Central memory CD8-positive, alpha-beta T cell (primary cell): ENCODE measurements at places on chromosomes 13 and 19.

DNA sequence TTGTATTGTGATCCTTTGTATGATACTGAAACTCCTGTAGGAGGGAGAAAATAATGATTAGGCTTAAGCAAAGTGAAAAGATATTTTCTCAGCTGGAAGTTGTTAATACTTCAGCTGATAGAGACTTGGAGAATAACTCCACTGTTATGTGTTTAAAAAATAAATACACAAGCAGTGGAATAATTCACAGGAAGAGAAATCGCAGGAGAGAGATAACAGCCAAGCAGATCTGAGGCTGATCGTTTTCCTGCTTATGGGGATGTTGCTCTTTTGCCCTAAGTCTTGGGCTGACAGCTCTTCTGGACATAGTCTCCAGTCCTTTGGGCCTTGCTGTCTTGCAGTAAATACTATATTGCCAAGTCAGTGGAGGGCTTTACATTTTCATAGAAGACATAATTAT, 93.3 kb downstream of the OLFM4 start:
- DNase-seq = no peak

DNA sequence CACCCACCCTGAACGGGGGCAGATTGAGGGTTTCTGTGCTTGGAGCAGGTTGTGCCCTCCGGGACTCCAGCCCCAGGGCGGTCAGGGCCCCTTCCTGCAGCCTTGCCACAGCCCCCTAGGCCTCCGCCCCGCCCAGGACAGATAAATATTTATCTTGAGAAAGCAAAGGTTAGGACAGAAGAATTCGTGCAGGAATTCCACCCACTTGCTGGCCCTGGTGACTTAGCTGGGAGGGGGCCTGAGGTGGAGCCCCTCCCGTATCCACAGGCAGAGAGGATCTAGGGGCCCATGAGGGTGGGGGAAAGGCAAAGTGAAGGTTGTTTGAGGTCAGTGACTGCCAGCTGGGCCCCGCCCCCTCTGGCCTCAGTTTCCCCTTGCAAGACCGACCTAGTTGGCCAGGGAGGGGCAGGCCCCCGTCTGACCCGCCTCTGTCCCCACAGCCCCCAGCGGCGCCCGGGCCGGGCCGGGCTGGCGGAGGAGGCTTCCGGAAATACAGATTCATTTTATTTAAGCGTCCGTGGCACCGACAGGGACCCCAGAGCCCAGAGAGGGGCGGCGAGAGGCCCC, 5.2 kb downstream of the MIDN start:
- DNase-seq = no peak

- no peak for DNase-seq
Observed at GRCh38 chr13:72542241-72542640, 185.2 kb downstream of the MZT1 start.

DNA sequence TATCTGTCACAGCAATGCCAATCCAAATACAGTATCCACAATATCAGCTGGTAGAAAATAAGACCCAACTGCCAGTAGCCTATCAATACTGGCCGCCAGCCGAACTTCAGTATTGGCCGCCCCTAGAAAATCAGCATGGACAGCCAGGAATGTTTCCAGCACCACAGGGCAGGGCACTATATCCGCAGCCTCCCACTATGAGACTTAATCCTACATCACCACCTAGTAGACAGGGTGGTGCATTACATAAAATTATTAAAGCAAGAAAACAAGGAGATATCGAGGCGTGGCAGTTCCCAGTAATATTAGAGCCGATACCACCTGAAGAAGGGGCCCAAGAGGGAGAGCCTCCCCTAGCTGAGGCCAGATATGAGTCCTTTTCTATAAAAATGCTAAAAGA, 111.3 kb downstream of the ZNF486 start:
- no peak for DNase-seq

DNA sequence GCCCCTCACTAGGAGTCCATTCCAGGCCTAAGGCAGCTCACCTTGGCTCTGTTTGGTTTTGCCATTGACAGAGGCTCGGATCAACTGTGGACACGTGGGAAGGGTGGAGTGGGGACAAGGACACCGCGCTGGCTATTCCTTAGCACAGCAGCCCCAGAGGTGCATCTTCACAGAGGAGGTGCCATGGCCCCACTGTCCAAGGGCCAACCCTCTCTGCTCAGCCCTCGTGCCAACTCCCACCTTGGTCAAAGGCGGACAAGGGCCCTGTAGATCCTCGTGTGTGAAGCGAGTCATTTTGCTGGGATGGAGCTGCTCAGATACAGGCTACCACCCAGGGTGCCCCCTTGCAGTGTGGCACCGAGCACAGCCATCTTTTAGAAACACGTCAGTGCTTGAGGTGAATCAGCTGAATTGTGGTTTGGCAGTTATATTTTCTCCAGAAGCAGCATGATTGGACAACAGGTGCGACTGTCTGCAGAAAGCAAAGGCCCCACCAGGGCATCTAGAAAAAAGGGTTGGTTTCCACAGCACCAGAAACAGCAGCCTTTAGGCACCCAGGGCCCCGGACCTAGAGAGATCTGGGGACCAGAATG, 192.1 kb upstream of the GPR12 start:
- DNase-seq = no peak

- DNase-seq = no peak
Observed at GRCh38 chr13:69410761-69411160, 696.9 kb upstream of the ATXN8OS start.

- no peak for DNase-seq
Observed at GRCh38 chr13:62137629-62138405, 722.2 kb upstream of the PCDH20 start.

- no peak for DNase-seq
Observed at GRCh38 chr13:97364031-97364430, 69.9 kb upstream of the RAP2A start.

DNA sequence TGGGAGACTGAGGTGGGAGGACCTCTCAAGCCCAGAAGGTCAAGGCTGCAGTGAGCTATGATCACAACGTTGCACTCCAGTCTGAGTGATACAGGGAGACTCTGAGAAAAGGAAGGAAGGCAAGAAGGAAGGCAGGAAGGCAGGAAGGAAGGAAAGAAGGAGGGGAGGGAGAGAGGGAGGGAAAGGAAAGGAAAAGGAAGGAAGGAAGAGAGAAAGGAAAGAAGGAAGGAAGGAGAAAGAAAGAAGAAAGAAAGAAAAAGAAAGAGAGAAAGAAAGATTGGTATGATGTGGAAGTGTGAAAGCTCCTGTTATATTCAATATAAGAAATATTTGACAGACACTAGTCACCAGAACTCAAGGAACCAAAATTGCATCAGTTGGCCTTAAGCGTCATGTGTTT, 32.5 kb upstream of the CEBPG start:
- DNase-seq = no peak

- no peak for DNase-seq
Observed at GRCh38 chr13:59755632-59756290, 408.0 kb downstream of the DIAPH3 start.

- peak; percentile 75 for DNase-seq
Observed at GRCh38 chr19:12162882-12163806, at the start of gene ZNF136. TSS of gene ZNF136 (plus strand) at chr19:12163096. CDS start at chr19:12163204, 108 bp downstream.

DNA sequence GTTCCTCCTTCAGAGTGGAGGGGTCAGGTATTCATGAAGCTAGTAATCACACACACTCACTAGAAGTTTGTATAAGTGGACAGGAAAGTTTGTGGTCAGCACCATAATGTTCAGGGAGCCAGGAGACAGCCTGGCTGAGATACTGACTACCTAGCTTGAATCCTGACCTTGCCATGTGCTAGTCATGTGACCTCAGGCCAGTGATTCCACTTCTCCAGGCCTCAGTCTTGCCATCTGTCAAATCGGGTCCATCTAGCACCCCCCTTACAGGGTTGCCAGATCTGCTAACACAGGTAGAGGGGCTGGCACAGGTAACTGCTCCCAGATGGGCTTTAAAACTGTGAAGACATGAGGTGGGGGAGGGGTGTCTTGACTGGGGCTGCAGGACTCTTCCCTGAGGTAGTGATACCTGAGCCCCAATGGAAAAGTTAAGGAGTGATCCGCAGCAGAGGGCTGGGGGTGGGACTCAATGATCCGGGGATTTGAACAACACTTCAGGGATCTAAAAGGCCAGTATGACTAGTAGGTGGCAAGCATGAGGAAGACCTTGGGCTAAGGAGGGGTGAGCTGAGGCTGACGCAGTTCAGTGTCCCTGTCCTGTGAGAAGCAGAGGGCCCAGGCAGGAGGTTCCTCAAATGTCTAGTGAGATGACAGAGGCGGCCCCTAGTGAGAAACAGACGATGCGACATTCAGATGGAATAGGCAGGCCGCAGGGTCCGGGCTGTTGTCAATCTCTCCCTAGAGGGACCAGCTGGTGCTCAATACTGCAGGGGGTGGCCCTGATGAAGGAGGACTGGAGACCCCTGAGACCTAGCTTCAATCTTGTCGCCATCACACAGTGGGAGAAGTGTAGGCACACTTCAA, 8.5 kb downstream of the ACTMAP start:
- DNase-seq = no peak

DNA sequence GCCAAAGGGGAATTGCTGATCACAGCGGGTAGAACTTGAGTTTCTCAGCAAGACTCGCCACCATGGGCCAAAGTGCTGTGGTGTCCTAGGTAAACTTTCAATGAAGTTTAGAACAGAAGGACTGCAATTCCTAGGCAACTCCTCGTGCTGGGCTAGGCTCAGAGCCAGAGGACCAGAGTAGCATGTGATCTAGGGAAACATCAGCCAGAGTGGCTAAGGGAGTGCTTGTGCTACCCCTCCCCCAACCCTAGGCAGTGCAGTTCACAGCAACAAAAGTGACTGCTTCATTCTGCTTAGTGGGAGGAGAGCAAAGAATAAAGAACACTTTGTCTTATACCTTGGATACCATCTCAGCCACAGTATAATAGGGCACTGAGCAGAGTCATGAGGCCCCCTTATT, 1658.6 kb upstream of the MIR17HG start:
- no peak for DNase-seq

GRCh38 chr13:91567485-91568207, 169.2 kb downstream of the GPC5 start:
- no peak for DNase-seq

DNA sequence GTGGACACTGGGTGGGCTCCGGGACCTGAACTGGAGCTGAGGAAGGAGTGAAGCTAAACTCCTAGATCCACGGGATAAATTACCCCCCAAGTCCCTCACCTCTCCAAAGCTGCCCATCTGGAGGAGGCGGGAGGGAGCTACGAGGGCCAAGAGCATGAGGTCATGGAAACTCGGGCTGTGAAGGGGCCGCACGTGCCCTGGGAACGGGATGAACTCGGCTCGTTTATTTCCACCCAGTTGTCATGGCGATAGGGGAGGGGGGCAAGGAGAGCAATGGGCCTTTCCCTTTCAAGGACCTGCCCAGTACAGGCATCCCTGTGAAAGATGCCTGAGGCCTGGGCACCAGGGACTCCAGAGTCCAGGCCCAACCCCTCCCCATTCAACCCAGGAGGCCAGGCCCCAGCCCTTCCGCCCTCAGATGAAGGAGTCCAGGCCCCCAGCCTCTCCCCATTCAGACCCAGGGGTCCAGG, 3.8 kb downstream of the PPP1R12C start:
- DNase-seq = no peak

DNA sequence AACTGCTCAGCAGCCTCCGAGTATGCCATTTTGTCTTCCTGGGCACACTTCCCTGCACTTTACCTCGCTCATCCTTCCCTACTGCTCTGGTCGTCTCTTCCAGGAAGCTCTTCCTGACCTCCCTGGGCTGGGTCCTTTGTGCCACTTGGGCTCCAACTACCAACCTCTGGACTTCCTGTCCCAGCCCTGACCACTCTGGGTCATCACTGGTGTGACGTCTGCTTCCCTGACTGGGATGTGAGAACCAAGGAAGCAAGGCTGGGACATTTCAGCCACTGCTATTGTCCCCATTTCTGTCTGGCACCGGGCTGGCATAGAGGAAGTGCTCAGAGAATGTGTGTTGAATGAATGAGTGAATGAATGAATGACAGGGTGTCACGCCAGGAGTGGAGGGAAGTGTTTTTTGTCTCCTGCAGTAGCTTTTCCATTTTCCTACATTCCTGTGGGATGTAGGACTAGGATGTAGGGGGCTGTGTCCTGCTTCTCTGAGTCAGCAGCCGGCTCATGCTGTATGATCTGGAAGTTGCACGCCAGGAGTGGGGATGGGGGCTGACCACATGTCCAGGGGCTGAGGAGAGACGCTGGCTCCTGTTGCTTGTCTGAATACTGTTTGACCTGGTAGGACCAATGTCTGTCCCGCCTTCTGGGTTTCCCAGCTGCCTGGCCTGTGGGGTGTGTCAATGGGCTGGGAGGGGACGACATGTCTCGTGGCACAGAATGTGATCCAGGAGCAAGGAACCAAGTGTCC, 14.7 kb downstream of the NOVA2 start:
- DNase-seq = no peak

DNA sequence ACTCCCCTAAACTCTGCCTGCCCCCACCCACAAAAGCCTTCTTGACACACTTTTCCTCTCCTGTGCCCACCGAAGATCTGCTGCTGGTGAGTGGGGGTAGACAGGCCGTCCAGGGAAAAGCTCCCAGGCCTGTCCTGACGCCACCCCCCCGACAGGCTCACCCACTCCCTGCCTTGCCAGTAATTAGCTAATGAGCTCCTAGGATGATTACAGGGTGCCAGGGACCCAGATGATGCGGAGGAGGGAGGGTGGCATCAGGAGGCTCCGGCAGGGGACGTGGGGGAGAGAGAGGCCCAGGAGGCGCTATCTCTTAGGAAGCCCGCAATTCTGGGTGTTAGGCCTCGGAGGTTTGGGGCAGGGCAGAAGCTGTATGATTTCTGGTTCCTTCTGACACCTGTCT, 27.0 kb downstream of the MARK4 start:
- no peak for DNase-seq

DNA sequence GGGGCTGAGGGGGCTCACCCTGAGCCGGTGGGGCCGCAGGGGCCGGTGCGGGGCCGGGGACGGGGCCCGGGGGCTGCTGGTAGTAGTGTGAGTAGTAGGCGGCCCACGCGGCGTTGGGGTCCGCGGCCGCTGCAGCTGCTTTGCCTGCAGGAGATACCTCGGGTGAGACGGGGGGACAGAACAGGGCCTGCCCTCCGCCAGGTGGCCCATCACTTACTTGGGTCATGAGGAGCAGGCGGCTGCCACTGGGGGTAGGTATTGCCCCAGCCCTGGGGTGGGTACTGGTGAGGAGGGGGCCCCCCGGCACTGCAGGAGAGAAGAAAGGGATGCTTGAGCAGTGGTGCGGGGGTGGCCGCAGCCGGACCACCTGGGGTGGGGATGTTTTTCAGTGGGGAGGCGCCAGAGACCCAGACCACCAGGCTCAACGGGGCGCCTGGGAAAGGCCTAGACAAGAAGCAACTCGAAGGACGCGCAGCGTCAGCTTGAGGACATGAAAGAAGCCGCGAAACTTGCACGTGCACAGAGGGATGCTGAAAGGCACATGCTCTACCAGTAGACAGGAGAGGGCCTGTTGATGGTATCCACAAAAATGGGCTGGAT, 8.9 kb downstream of the KHSRP start:
- no peak for DNase-seq

- DNase-seq = no peak
Observed at GRCh38 chr19:51157265-51157664, 15.2 kb downstream of the SIGLEC7 start.

- no peak for DNase-seq
Observed at GRCh38 chr13:43422116-43422515, 364.7 kb downstream of the ENOX1 start.

- DNase-seq = no peak
Observed at GRCh38 chr13:110913322-110914080, 1.4 kb downstream of the ANKRD10 start.

- DNase-seq = no peak
Observed at GRCh38 chr13:42571895-42572294, 2.1 kb upstream of the TNFSF11 start.

GRCh38 chr19:49684251-49684982, 5.0 kb upstream of the ADM5 start:
- no peak for DNase-seq
